ENCODE measurements at places on chromosomes 3 and 15.

DNA sequence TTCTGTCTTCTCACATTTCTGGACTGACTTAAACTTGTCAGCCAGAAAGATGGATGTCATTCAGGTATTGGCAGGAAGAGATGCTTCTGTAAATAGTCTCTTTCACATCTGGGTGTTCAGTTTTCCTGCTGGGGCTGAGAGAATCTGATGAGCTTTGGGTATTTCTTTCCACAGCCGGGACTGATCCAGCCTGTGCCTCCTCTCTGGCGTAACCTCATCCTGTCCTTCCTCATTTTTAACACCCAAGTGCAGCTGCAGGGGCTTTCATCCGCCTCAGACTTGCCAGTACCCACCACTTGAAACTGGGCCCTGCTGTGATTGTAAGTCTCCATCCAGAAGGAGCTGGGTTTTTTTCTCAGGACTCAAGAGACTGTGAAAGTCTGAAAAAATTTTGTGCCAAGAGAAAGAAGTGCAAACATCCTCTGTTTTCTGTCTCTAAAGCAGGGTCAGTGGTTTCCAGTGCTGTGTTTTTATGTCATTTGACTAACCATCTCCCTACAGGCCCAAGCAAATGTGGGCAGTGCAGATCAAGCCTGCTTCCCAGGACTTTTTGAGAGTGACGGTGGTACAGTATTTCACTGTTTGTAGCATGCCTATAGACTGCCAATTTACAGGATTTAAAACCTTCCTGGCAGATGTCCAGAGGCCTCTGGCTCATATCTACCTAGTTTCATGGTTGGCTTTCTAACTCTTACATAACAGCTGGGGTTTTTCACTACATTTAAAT lies 342.7 kb downstream of the PTPRG start:
- DNase-seq = no peak

DNA sequence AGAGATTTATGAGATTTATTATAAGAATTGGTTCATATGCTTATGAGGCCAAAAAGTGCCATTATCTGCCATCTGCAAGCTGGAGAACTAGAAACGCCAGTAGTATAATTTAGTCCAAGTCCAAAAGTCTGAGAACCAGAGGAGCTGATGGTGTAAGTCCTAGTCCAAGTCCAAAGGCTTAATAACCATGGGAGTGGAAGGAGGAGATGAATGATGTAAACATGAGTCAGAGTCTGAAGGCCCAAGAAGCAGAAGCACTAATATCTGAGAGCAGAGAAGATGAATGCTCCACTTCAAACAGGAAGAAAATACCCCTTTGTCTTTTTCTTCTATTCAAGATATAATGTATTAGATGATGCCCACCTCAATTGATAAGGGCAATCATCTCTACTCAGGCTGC lies 185.7 kb downstream of the CGGBP1 start:
- no peak for DNase-seq

- DNase-seq = no peak
Observed at GRCh38 chr15:34795267-34796081, at the start of gene ACTC1. Gene ACTC1 (minus strand): TSS chr15:34795549. CDS start chr15:34794808, 741 bp downstream.

GRCh38 chr3:114770874-114771273 lies 376.2 kb downstream of the ZBTB20 start:
- no peak for DNase-seq

GRCh38 chr3:153820035-153820434 lies 301.2 kb upstream of the ARHGEF26 start:
- no peak for DNase-seq

Data from hematopoietic multipotent progenitor cell treated with erythropoietin and hydrocortisone succinate and interleukin-3 and kit ligand, for 15 days (in vitro differentiated cells).